Fibroblast of lung (primary cell): ENCODE measurements at places on chromosomes 6 and 20. TPM values are rescaled to one million over a fixed set of nuclear protein-coding genes. Genes with fewer than 3 reads are reported as not detected.

DNA sequence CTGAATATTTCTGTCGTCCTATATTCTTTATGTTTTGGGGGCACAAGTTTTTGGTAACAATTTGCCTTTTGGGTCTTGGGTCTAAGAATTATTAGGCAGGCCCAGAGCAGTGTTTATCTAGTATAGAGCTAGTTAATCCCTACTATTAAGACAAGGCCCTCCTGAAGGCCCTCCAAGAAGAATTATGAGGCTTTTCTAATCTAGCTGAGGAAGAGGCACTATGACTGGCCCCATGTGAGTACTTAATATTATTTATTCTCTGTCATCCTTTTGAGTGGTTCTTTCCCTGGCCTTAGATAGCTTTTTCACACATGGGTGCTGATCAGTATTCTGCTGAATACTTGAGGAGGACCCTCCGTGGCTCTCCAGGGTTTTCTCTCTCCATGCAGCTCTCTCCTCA, 25.1 kb downstream of the CHMP4B start:
- DNase-seq, result no peak

- peak; percentile 56 for DNase-seq
These were observed 39.7 kb upstream of the ATXN1 start for GRCh38 chr6:16800942-16801341.

DNA sequence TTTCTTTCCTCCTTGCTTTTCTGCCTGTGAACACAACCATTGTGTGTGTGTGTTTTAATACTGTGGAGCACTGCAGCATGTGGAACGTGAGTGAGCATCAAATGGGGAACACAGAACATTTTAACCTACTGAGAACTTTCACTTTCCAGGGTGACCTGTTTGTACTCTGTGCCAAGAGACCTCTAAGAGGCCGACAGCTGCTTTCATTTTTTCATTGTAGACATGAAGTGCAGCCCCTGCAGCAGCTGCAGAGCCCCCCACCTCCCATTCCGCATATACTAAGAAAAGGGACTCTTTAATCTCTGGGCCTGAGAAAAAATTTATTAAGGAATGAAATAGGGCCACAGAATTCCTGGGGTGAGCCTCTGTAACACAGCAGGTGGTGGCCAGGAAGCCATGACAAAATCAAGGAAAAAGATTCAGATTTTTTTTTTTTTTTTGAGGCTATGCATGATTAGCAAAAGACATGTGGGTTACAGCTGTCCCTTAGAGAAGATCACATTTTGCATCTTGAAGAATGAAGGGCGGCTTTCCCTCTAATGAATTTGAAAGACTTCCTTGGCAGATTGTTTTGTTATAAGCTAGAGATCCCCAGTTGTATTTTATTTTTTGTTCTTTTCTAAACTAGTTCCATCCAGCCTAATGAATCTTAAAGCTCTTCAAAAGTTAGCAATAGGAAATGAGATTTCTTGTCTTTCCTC, 503.4 kb downstream of the CD109 start:
- no peak for DNase-seq

GRCh38 chr20:58377766-58378401, 11.1 kb upstream of the VAPB start:
- no peak for DNase-seq

GRCh38 chr20:25439328-25439727, 31.9 kb downstream of the GINS1 start:
- no peak for DNase-seq

GRCh38 chr6:85172705-85173104, 277.2 kb upstream of the NT5E start:
- no peak for DNase-seq

GRCh38 chr6:70709826-70710225, 42.1 kb downstream of the SMAP1 start:
- peak; percentile 79 for DNase-seq

- DNase-seq, result peak; percentile 39
These were observed 39.4 kb downstream of the KIAA1755 start for GRCh38 chr20:38221119-38221589.

GRCh38 chr6:54041239-54041638, 70.0 kb upstream of the MLIP start:
- no peak for DNase-seq

- DNase-seq, result peak; percentile 60
These were observed 2.0 kb downstream of the SPAG4 start for GRCh38 chr20:35617397-35618262.

DNA sequence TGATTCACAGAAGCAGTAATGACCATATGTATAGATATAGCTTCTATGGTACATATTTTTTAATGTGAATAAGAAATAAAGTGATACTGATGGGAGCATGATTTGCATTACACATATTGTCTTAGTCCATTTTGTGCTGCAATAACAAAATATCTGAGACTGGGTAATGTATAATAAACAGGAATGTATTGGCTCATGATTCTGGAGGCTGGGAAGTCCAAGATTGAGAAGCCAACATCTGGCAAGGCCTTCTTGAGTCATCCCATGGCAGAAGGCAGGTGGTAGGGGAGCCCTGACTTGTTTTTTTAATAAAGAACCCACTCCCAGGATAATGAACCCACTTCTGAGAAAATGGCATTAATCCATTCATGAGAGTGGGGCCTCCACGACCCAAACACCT, 185.6 kb upstream of the RREB1 start:
- DNase-seq, result no peak

DNA sequence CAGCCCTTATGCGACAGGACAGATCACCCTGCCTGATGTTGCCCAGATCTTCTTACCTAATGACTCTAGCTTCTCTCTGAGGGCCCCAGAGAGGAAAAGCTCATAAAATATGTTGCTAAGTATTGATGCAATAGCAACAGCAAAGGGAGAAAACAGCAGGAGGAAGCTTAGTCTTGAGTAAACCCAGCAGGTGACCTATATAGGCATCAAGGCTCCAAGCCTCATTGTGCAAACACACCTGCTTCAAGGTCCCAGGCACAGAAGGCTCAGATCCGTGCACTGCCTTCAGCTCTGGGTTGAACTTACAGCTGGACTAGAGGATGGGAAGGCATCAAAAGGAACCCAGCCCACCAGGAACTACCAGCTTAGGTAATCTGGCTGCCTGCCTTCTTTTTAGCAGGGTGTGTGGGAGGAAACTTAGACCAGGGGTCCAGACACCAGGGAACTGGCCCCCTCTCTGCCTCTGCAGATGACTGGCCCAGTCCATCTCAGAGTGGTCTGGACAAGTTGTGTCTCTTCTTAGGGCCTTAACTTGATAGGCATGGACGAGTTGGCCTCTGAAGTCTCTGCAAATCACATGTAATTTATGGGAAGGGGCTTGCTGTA, 34.4 kb downstream of the TGM3 start:
- no peak for DNase-seq

- no peak for DNase-seq
These were observed 3.2 kb downstream of the RBM38 start for GRCh38 chr20:57394121-57395082.

Gene SLC52A3
- not detected in 2 replicates for polyA plus RNA-seq

Gene PLN
- 0.56 and 1.3 TPM in 2 replicates for polyA plus RNA-seq

Gene TRIM40
- not detected in 2 replicates for polyA plus RNA-seq
